ENCODE measurements at places on chromosomes 1 and 21.

DNA sequence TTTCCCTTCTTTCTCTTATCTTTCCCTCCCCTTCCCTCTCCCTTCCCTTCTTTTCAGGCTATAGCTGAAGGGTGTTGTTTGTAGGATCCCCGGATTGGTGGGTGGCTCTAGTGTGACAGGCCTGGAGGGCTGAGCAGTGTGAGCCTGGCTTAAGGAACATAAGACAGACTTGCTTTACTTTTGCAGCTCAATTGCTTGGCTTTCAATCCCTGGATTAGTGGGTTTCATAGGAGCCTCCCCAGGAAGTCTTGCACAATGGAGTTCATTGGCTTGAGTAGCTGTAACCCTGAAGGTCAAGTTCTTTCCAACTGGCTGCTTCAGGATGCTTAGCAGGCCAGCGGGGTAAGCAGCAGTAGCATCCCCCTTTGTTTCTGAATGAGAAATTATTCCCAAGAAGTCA is 126.7 kb downstream of the CAMTA1 start:
- DNase-seq = no peak

GRCh38 chr1:26081267-26082019 is 14.0 kb upstream of the TRIM63 start:
- no peak for DNase-seq

DNA sequence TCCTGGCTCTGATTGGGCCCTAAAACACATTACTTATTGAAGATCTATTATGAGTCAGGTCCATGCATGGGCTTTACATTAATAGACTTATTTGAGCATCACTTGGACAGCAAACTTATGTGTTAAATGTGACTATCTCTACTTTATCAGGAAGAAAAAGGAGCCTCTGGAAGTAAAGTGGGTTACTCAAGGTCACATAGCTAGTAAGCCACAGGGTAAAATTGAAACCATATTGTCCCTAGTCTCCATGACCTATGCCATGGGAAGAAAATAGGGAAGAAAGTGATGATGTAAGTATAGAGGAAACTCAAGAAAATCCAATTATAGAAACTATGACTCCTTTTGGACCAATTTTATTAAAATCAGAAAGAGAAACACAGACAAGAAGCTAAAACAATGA is 555.3 kb downstream of the NUF2 start:
- DNase-seq = no peak

DNA sequence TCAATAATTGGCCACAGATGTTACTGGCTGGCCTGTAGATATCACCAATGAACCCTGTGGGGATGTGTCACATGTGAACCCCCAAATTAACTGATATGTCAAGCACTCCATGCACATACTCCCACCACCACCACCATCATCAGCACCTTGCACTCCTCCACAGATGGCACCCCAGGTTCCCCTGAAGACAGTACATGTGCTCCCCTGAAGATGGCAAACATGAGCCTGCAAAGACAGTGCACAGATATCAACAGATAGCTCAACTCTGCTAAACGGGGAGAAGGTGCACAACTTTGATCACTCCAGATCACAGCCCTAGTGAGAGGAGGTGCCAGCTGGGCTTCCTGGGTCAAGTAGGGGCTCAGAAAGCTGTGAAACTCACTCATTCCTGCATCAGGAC is 74.4 kb downstream of the CLCA4 start:
- DNase-seq = no peak

GRCh38 chr1:203649551-203649998 is 22.9 kb downstream of the ATP2B4 start:
- DNase-seq = peak; percentile 76

GRCh38 chr1:248850536-248851251 is 8.2 kb downstream of the ZNF692 start:
- peak; percentile 55 for DNase-seq

- no peak for DNase-seq
Observed at GRCh38 chr1:24435782-24436365, 20.3 kb downstream of the NIPAL3 start.

GRCh38 chr1:224589006-224589405 is 27.1 kb upstream of the CNIH3 start:
- DNase-seq = no peak

DNA sequence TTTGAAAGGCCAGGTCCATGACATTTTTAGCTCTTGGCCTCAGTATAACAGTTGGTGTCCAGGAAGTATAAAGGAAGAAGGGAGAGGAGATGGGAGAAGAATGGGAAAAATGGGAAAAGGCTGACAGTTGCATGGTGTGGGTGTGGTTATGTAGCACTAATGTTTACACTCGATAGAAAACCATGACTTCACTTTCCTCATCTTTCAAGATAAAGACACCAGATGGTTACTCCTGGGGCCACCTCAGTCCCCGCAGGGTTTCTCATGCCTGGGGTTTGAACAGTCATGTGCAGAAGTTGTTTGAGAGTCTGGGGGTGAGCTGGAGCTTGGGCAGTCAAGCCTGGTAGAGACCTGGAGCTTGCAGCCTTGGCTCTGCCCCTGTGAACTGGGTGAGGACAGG is 7.9 kb downstream of the PGBD2 start:
- no peak for DNase-seq

GRCh38 chr1:10415211-10415930 is 14.9 kb upstream of the CENPS start:
- no peak for DNase-seq

GRCh38 chr1:29579821-29580425 is 343.6 kb downstream of the PTPRU start:
- DNase-seq = no peak

GRCh38 chr1:58573705-58574591 is 3.1 kb downstream of the TACSTD2 start:
- no peak for DNase-seq

- DNase-seq = no peak
Observed at GRCh38 chr1:22512873-22513272, 50.4 kb upstream of the EPHA8 start.

GRCh38 chr1:235527196-235527814 is 23.1 kb upstream of the B3GALNT2 start:
- no peak for DNase-seq

DNA sequence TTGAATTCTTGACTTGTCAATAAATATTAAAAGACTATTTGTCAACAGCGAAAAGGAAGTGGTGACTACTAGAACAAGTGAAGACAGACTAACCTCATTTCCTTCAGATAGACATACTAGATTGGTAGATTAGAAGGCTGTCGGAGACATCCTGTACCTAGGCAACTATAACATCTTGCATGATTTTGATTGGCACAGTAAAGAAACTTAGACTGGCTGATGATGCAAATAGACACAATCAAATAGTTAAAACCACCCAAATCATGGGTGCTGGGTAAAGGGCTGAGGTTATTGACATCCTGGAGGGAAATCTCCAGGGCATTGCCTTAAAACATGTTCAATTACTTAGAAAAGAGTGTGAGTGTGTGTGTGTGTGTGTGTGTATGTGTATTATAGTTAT is 85.9 kb upstream of the EDEM3 start:
- no peak for DNase-seq

- no peak for DNase-seq
Observed at GRCh38 chr1:49424782-49425181, 599.0 kb downstream of the AGBL4 start.

- no peak for DNase-seq
Observed at GRCh38 chr1:39635205-39635870, 4.1 kb downstream of the HEYL start.

GRCh38 chr1:221567859-221568507 is 173.9 kb downstream of the DUSP10 start:
- DNase-seq = no peak

GRCh38 chr1:18721041-18721440 is 90.4 kb downstream of the PAX7 start:
- DNase-seq = no peak

- no peak for DNase-seq
Observed at GRCh38 chr1:23013657-23014056, 2.0 kb downstream of the TEX46 start.

DNA sequence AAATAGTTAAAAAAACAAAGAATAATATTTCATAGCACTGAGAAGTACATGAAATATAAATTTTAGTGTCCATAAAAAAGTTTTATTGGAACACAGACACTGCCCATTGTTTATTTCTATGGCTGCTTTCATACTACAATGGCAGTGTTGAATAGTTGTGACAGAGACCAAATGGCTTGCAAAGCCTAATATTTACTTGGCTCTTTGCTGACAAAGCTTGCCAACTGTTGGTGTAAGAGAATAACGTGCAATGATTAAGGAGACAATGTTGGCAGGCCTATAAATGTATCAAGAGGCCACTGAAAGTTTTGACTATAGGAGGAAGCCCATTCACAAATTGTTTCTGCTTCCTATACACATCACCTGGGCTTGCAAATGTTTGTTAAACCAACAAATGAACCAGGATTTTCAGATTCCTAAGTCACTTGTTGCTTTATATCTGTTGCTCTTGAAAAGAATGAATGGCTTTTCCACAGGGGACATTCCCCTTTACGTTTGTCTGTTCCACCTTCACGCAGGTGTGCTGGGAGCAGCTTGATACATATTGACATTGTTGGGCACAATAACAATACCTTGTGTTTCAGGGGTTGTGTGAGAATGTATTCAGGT is 5.5 kb upstream of the ST6GALNAC3 start:
- no peak for DNase-seq

DNA sequence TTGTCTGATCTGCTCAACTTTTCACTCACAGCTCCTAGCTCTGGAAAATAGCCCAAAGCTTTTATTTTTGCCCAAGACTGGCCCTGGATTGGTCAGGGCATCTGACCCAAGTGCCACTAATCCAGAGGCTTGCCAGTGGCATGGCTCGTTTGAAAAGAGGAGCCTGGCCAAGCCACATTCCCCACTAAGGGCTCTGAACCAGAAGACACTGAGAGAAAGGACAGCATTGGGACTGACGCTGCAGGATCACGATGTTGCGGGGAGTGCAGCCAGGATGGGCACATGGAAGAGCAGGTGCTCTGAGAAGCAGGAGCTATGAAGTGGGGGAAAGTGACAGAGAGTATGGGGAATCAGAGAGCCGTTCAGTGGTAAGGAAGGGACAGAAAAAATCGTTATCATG is 44.9 kb upstream of the TSPAN2 start:
- DNase-seq = no peak

- no peak for DNase-seq
Observed at GRCh38 chr1:243595527-243596210, 254.4 kb downstream of the AKT3 start.

- no peak for DNase-seq
Observed at GRCh38 chr21:42356650-42357049, 5.9 kb upstream of the TFF2 start.

DNA sequence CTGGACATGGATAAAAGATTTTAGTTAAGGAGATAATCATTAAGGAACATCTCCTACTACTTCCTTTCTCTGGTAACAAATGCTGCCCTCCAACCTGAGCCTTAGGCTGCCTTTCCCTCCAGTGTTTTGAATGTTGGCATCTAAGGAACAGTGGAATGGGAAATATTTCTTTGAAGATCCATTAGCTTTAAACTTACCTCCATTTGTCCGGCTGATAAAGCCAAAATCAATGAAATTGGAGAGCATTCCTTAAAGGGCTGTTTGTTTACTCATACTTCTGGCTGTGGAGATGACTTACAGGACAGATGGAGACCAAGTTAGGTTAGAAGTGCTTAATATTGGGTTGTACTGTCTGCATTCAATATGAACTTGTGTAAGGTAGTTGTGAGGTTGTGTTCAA is 439.1 kb downstream of the PLA2G4A start:
- DNase-seq = no peak

DNA sequence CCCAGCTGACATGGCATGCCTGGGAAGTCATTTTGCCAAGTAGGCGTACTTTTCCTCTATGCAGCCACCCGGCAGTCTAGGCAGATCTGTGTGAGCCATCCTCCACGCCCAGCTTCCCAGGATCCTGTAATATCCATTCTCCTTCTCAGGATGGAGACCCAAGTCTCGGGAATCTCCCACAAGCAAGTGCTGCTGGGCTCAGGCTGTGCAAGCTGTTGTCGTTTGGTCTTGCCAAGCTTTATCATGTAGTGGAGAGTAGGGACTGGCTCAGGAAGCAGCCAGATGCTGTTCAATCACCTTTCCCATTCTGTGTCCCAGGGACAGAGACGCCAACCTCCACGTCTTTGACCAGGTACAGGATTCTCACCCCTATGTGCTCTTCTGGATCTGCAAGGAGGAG is 191.1 kb upstream of the TMEM51 start:
- no peak for DNase-seq

DNA sequence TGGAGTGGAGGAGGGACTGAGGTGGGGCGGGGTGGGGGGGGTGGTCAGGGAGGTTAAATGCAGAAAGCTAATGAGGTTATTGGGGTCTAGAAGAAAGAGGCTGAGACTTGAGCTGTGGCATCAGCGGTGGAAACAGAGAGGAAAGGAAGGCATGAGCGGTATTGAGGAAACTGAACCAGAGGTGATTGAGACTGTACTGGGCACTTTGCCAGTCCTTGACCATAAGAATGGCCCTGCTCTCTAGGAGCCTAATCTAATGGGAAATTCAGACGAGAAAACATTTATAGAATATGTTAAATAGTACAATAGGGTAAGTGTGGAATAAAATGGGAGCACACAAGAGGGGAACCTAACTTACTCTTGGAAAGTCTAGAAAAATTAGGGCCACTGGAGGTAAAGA is 23.7 kb downstream of the SLC44A3 start:
- DNase-seq = no peak

DNA sequence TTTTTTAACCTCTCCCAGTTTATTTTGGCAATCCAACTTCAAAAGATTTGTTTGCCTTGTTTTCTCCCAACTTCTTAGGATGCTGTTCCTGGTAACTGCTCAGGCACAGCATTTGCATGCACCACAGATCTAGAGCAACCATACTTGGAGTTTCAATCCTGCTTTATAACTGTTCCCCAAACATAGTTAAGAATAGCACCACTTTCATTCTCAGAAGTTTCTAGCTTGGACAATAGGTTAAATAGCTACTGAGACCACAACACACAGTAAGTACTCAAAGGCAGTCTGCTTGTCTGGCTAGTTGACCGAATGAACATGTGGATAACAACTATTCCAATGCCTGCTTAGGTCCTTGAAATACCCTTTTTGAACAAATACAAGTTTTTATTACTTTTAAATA is 76.8 kb downstream of the FOXJ3 start:
- DNase-seq = no peak

DNA sequence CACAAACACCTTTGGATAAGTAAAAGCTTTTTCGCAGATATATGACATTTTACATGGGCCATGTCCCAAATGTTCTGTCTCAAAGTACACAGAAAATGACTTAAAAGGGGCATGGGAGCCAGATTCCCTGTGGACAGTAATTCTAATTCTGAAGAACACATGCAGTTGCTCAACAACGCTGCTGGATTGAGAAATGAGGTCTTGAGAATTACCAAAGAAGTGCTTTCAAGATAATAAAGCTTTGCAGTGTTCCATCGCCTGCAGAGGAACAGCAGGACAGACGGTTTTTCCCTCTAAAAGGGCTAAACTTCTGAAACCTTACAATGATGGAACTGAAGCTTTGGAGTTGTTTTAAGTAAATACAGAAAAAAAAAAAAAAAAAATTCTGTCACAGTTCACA is 55.3 kb upstream of the HSPA13 start:
- DNase-seq = no peak

GRCh38 chr1:24990779-24991641 is 60.9 kb upstream of the RUNX3 start:
- no peak for DNase-seq

- peak; percentile 67 for DNase-seq
Observed at GRCh38 chr1:112358798-112359408, 37.1 kb upstream of the CTTNBP2NL start.

- no peak for DNase-seq
Observed at GRCh38 chr1:152048416-152049009, 11.7 kb upstream of the S100A11 start.

- DNase-seq = no peak
Observed at GRCh38 chr1:199931666-199932377, 95.7 kb upstream of the NR5A2 start.

- no peak for DNase-seq
Observed at GRCh38 chr1:67348586-67349252, 41.0 kb downstream of the IL12RB2 start.

GRCh38 chr1:164926107-164926506 is 367.1 kb downstream of the PBX1 start:
- DNase-seq = no peak
